ENCODE measurements at places on chromosomes 4 and X.

- no peak for DNase-seq
Measured at GRCh38 chr4:150136481-150136880, 58.2 kb downstream of the DCLK2 start.

- DNase-seq, result no peak
Measured at GRCh38 chrX:40418813-40419195, 162.0 kb upstream of the ATP6AP2 start.

DNA sequence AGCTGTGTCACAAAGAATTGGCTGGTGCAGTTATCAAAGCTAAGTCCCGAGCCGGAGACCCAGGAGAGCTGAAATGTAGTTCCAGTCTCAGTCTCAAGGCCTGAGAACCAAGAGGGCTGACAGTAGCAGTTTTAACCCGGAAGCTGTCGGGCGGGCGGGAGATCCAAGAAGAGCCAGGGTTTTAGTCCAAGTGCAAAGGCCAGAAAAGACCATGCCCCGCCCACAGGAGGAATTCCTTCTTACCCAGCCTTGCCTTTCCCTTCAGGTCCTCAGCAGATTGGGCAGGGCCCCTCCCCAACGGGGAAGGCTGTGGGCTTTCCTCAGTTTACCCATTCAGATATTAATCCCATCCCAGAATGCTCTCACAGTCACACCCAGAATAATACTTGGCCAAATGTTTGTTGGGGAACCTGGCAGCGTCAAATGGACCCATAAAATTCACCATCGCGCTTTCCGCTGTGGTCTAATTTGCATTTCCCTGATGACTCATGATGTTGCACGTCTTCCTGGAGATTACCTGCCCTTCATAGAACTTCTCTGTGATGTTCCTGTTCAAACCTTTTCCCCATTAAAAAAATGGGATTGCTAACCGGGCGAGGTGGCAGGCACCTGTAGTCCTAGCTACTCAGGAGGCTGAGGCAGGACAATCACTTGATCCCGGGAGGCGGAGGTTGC lies 16.2 kb downstream of the MAEA start:
- no peak for DNase-seq

DNA sequence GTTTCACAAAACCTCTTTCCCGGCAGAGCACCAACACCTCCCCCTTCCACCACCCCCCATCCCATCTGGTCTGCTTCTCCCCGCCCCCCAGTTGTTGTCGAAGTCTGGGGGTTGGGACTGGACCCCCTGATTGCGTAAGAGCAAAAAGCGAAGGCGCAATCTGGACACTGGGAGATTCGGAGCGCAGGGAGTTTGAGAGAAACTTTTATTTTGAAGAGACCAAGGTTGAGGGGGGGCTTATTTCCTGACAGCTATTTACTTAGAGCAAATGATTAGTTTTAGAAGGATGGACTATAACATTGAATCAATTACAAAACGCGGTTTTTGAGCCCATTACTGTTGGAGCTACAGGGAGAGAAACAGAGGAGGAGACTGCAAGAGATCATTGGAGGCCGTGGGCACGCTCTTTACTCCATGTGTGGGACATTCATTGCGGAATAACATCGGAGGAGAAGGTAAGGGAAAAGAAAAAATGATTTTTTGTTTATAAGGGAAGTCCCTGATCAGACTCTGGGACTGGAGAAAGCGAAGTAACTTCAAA lies at the start of gene PDGFRA:
TSS of gene PDGFRA (plus strand) at position 333 of the 541 bp plus-strand sequence. CDS start 29,476 bp downstream, outside the sequence.
- no peak for DNase-seq

Measured in NCI-H2029 (cell line).